DMS79 (cell line): ENCODE measurements at places on chromosomes 2 and 18.

GRCh38 chr2:215579809-215580208 is 143.9 kb upstream of the FN1 start:
- no peak for DNase-seq

GRCh38 chr2:67997528-67997900 is 65.3 kb downstream of the C1D start:
- DNase-seq: no peak

- no peak for DNase-seq
These were observed 894.4 kb downstream of the BCL11A start for GRCh38 chr2:59658906-59659635.

GRCh38 chr2:68741805-68742306 is 7.2 kb downstream of the ARHGAP25 start:
- peak; percentile 67 for DNase-seq

DNA sequence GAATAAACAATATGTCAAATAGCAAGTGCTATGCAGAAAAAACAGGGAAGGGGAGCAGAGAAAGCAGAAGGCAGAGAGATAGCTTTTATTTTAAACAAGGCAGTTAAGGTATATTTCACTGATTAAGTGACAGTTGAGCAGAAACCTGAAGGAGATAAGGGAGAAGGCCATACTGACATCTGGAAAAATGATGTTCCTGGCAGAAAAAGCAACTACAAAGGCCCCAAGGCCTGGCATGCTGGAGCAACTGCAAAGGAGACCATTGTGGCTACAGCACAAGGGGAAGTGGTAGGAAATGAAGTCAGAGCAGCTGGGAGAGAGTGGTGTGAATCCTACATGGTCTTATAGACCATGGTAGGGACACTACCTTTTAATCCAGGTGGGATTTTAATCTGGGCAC is 8.9 kb upstream of the PCBP1 start:
- no peak for DNase-seq

- no peak for DNase-seq
These were observed 185.3 kb downstream of the PRKCE start for GRCh38 chr2:45836740-45837139.

DNA sequence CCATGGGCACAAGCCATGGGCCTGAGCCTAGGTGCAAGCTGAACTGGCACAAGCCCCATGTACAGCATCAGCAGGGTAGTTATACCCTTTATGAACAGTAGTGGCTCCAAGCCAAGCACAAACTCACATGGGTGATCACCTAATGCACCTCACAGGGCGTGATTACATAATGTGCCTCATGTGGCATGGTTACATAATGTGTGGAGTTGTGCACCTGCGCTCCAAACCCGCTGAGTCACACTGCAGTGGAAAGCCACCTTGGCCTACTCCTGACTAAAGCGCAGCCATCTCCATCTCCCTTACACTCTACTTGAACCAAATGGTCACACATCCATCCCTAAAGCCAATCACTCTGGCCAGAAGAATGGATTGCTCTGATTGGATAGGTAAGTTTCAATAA is 279.7 kb downstream of the MBD2 start:
- DNase-seq: no peak
